GM10248 (cell line): ENCODE measurements at places on chromosomes 12 and 14.

- peak; percentile 66 for DNase-seq
Measured at GRCh38 chr14:76236172-76237130, 84.7 kb downstream of the GPATCH2L start.

DNA sequence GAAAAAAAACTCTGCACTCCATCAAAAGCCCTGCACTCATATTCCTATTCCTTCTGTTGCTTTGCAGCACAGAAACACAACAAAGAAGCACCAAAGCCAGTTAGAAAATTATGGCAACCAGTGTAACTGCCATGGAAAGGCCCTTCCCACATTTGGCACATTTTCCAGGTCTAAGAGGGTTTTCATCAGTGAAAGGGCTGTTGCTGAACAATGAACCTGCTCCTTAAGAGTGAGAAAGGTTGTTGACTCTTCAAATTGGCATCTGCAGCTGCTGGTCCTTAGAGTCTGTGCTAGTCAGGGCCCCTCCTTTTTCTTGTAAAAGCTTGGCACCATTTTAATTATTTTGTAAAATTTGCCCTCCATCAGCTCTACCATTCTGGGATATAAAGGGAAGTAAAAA, 378.7 kb upstream of the KITLG start:
- DNase-seq = no peak

DNA sequence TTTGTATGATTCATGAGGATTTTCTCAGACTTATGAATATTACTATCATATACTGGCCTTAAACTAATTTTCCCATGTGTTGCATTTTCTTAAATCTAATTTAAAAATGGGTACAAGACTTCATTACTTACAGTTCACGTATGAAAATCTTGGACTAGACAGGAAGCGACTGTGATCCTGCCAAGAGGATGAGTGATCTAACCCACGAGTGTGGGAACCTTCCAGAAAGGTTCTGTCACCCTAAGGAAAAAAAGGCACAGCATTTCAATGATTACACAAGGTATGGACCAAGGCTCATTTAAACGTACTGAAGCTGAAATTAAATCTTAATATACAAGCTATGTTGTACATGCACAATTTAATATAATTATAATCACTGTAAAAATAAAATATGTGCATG, 293.5 kb upstream of the DIO2 start:
- no peak for DNase-seq

DNA sequence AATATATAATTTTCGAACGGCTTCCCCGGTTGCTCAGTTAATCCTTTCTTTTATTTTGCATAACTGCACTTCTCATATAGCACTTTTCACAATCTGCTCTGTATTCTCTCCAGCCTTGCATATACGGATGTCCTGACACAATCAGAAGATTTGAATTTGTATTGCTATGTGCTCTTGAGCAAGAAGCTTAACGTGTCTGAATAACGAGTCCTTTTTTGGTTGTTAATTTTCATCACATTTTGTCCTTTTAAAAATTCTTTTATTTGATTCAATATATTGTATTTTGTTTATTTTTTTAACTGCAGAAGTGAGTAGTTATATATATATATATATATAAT, 17.6 kb downstream of the A2M start:
- DNase-seq = no peak

DNA sequence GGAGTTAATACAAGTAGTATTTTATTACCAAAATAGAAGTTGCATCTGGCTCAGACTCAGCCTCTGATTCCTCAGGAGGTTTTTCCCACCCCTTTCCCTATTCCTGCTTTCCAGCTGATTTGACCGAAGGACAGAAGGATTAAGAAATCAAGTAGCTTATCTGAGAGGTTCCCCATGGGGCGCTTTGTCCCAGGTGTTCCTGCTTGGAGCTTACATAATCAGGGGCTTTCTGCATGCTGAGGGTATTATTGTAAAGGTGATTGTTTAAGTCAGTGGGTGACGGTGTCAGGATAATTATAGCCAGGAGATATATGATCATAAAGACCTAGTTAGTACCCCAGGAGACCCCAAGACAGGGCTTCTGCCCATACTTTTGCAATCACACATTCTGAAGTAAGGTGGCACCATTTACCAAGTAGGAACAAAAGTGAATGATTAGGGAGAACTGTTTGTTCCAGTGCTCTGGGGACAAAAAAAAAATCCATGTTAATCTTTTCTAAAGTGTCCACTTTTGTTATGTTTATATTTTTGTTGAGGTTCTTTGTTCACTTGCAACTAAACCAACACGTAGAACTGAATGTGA, 921.3 kb downstream of the NRXN3 start:
- DNase-seq = no peak

DNA sequence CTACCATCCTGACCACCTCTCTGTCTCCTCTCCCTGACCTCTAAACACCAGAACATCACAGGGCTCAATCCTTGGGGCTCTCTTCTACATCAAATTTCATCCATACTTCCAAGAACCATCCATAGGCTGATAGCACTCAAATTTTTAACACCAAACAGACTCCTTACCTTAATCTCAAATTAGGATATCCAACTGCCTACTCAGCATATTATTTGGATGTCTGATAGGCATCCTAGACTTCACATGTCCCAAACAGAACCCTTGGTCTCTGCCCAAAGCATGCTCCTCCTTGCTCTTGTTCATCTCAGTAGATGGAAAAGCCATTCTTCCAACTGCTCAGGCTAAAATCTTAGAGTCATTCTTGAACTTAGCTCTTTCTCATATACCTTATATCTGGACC, 91.3 kb downstream of the GALC start:
- no peak for DNase-seq

DNA sequence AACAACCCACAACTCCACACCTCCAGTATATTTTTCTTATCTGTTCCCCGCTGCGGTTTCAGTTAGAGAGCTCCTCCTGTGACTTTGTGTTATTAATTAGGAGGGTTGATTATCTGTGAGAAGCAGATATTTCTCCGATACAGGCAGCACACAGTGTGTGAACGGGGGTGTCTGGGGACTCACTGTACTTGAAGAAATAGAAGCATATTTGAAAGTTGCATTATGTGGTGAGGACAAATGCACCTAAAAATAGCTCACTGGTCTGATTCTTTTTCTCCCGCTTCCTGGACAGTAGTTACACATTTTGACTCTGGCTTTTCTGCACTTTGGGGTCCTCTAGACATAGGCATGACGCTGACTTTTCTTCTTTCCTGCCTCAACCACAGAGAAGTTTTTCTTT, 277.7 kb downstream of the VRK1 start:
- no peak for DNase-seq

GRCh38 chr12:122474324-122474716, 26.4 kb downstream of the ZCCHC8 start:
- no peak for DNase-seq

DNA sequence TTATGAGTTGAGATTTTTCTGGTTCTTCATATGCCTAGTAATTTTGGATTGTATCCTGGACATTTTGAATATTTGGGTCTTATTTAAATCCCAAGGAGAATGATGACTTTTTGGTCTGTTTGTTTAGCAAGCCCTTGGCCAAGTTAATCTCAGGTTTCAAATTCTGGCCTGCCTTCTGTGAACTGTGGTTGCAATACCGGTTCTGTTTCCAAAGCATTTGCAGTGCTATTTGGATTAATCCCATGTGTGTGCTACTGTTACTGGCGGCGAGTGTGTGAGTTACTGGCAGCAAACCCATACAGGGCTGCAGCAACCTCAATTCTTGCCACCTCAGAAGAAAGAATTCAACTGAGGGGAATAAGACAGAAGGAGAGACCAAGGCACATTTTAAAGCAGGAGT, 51.1 kb downstream of the TMEM260 start:
- DNase-seq = no peak

DNA sequence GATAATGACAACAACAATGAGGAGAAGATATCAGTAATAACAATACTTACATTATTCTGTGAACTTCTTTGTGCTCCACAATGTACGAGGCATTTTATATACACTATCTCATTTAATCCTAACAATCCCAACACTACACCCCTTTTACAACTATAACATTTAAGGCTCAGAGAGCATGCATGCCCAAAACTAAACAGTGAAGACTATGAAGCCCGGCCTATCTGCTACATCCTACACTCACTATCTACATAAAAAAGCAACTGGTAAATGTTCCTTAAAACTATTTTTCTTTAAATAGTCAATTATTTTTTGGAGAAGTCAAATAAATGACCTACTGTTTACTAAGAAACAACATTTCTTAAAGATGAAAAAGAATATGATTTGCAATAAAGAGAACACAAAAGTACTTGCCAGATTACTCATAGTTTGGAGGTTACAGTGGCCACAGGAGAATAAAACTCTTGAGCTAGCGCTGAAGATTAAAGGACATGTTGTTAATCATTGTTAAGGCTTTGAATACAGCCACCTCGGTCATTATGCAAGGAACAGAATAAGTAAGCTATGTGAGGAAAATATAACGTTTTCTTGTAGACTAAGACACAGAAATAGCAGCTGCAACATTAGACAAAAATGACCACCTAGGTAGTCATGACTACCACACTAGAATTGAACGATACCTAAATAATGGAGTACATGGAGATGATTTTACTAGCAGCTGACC, 56.7 kb downstream of the EPS8 start:
- DNase-seq = peak; percentile 19

- DNase-seq = no peak
Measured at GRCh38 chr14:95072310-95072905, 84.9 kb downstream of the DICER1 start.

DNA sequence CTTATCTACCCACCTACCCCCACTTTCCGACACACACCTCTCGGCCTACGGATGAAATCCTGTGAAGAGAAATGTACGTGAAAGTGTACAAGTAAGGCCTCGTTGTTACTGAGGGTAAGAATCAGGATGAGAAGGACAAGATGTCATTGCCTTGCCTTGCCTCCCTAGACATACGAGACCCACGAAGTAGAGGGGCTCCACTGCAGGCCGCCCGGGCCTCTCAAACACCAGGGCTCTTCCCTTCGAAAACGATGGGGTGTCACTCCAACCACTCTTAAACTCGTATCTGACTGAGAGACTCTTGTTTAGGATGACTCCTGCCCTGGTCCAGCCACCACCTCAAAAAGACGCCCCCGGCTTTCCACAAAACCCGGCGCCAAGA, 498 bp downstream of the RACGAP1 start:
- no peak for DNase-seq

- DNase-seq = no peak
Measured at GRCh38 chr12:17661250-17661649, 428.7 kb downstream of the RERGL start.

DNA sequence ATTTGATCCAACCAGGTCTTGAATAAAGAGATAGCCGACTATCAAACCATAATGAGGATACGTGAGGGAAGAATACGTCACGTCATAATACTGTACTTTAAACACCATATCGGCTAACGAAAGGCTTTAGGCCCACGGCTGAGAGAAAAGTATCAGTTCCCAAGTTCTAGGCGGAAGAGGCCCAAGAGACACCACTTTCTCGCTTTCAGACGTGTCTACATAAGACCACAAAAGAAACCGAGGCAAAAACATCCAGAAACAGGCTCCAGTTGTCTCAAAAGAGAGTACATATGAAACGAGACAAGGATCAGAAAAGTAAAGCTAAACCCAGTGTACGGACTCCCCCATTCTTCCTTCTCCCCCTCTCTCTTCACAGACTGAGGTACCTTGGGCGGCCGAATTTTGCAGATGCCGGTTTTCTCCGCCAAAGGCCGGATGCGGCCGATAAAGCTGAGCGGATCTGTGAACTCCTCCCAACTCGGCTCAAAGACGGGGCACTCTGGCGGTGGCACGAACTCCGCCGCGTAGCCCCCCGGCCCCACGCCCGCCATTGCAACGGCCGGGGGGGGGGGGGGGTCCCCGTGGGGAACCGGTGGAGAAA, 479 bp downstream of the KDM5A start:
- DNase-seq = peak; percentile 26

DNA sequence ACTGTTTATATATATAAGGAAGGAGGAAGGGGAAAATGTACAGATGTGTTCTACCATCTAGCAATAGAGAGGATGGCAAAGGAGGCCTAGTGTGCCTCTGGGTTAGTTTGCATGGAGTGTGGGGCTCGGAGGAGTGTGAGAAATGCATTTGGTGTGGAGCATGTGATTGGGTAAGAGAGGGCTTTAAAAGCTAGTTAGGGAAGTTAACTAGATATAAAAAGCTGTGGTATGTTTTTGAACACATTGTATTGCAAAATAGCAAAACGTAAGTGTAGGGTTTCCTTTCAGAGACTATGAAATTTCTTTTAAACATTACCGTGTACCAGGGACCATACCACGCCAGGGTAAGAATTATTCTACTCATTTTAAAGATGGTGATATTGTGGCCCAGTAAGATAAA, 53.3 kb upstream of the STXBP6 start:
- no peak for DNase-seq

DNA sequence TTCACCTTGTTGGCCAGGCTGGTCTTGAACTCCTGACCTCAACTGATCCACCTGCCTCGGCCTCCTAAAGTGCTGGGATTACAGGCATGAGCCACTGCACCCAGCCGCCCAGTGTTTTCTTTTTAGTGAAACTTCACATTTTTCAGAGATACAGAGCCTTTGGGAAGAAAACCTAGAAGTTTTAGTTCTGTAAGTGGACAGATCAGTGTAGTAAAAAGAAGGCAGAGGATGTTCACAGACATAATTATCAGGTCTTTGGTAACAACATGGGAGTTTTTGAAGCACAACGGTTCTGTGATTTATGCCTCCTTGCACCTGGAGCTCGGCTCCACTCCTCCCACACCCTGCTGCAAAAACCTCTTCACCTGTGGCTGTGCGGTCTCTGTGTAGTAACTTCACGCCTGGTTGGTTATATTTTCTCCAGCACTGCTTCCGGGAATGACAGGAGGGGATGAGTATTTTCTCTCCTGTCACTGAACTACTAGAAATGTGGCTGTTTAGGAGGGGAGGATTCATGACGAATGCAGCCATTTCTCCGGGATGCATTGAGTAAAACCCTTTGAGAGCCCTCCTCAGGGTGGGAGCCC, 67.0 kb downstream of the ARF6 start:
- DNase-seq = peak; percentile 57

DNA sequence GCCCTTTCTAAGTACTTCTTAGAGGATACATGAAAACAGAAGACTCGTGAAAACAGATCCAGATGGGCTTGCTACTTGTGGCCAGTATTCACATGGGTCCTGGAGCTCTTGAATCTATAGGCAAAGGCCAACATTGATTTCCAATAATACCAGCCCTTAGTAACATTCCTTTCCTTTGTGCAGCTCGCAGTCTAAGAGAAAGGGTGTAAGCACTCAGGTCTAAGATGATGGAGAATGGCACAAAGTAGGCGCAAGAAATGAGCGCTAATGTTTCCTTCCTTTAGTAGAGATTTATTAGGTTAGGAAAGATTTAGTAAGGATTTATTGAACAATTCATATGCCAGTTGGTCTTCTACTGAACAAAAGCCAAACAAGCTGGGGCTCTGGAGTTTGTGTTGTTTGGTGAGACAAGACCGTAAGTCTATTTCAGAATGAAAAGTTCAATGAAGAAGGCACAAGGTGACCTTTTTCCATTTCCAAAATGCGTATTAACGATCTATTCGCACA, 525 bp downstream of the RNU6-8 start:
- DNase-seq = no peak

DNA sequence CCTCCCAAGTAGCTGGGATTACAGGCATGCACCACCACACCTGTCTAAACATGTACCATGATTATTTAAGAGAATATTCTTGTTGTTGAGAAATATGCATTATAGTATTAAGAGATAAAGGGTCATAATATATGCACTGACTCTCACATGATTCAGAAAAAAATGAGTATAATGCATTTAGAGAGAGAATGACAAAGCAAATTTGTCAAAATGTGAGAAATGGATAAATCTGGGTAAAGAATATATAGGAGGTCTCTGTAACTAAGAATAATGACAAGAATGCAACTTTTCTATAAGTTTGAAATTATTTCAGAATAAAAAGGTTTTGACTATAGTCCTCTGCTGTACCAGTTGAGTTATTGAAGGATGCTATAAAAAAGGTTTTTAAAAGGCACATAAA, 28.1 kb upstream of the ZNF740 start:
- no peak for DNase-seq

GRCh38 chr14:68236582-68237458, 417.2 kb downstream of the RAD51B start:
- DNase-seq = no peak
